GOT3 (cell line): ENCODE measurements at places on chromosomes 5 and 9.
A peak's percentile ranks its signal among the peaks of the same experiment; 100 is the strongest.

GRCh38 chr5:155085282-155085989 is 71.9 kb downstream of the KIF4B start:
- DNase-seq: no peak

GRCh38 chr5:119468286-119468685 is 16.0 kb downstream of the HSD17B4 start:
- DNase-seq: no peak

- DNase-seq: no peak
Observed at GRCh38 chr5:139150367-139150999, 47.7 kb downstream of the SIL1 start.

DNA sequence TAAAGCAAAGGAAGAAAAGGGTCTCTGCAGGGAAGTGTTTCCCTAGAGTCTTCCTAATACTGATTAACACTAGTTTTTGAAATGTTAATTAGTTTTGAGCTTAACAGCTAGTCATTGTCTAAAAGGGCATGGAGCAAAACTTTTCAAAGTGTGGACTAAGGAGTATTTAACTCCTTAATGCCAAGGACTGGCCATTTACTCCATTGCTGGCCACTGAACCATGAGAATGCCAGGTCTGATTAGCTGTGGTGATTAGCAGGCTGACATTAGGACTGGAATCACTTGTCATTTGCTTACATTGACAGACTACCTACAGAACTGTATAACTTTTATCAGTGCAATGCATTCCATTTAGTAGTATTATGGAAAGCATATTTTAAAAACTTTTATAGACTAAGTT is 987.0 kb downstream of the NR2F1-AS1 start:
- no peak for DNase-seq

- DNase-seq: no peak
Observed at GRCh38 chr9:71042448-71042990, 78.9 kb downstream of the TRPM3 start.

DNA sequence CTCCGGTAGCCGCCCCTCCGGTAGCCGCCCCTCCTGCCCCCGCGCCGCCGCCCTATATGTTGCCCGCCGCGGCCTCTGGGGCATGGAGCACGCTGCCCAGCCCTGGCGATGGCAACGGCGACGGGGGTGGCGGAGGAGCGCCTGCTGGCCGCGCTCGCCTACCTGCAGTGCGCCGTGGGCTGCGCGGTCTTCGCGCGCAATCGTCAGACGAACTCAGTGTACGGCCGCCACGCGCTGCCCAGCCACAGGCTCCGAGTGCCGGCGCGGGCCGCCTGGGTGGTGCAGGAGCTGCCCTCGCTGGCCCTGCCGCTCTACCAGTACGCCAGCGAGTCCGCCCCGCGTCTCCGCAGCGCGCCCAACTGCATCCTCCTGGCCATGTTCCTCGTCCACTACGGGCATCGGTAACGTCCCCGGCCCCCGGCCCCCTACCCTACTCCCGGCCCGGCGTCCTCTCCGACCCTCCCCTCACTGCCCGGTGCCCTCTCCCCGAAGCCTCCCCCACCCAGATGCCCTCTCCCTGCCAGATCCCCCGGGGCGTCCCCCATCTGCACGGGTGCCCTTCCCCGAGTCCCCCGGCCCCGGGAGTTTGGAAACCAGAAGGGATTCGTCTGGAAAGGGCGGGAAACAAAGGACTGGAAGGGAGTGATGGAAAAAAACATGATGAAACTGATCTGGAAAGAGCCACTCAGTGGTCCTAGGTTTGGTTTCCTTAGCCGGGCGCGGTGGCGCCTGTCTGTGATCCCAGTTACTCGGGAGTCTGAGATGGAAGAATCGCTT is 417 bp downstream of the SRD5A1 start:
- no peak for DNase-seq

DNA sequence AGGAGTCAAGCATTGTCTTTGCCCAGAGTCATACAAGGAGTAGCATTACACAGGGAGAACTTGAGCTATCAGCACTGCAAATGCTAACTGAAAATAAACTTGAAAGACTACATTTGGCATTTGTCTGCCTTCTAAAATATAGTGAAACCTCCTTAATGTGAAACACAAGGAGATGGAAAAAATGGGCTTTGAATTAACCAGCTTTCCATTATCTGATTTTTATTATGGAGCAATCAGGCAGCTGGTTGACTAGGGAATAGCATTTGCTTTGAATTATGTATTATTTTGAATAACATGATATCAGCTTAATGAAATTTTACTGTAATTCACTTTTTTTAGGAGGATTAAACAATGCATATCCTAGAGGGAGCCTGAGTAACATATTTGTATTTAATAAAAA is 130.8 kb downstream of the GDNF start:
- no peak for DNase-seq

- DNase-seq: no peak
Observed at GRCh38 chr5:133291524-133291923, 239.7 kb downstream of the HSPA4 start.

GRCh38 chr5:10130881-10131280 is 118.8 kb downstream of the ATPSCKMT start:
- DNase-seq: no peak

GRCh38 chr5:157574456-157575380 is 857 bp downstream of the ADAM19 start:
- DNase-seq: peak; percentile 26

DNA sequence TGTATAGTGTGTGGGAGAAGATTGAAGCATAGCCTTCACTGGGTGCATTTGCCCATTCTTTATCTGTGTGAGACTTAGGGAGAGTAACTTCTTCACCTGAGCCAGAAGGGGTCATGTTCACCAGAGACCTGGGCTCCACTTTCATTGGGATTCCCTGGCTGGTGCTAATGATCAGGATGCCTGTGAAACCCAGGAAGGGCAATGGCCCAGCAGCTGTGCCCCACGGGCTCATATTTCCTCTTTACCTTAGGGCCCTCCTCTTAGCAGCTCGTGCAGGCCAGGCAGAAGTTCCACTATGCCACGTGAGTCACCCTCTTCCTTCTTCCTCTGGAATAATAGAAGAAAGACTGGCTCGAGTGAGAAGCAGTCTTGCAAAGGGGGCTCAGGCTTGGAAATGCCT is 5.0 kb downstream of the PPARGC1B start:
- no peak for DNase-seq

GRCh38 chr5:143796753-143797152 is 15.2 kb upstream of the HMHB1 start:
- DNase-seq: no peak
